ENCODE measurements at places on chromosomes 16 and 17. TPM values are rescaled to one million over a fixed set of nuclear protein-coding genes. Genes with fewer than 3 reads are reported as not detected.

Gene CDRT15L2
- total RNA-seq = not detected

Gene RAB37
- total RNA-seq = 0.11 TPM

Gene BCAR1
- total RNA-seq = 81.0 TPM

Gene ARL17B
- 7.4 TPM for total RNA-seq

GRCh38 chr17:10754861-10755591 lies 25.2 kb upstream of the TMEM220 start:
- no peak for DNase-seq

DNA sequence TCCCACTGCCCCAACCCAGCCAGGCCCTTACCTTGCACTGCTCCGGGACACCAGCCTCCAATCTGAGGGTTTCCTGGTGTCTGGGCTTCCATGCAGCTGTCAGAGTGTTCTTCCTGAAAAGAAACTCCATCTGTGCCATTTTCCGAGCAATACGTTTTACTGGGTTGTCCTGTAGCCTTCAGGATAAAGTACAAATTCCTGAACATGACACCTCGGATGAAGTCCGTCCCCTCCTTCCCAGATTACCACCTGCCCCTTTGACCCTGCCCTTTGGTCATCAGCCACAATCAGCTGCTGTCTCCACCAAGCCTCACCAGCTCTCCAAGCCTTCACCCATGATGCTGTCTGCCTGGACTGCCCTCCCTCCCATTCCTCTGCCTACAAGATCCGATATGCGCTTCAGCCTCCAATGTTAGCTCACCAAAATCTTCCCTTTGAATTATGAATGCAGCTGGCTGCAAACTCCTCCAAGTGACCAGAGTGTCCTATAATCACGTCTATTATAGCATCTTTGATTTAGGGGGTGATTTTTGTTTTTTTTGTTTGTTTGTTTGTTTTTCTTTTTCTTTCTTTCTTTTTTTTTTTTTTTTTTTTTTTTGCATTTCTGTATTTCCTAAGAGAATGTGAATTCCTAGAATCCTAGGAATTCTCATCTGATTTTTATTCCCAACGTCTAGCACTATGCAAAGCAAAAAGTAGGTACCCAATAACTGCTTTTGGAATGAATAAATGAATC lies 60.6 kb upstream of the KIFC3 start:
- no peak for DNase-seq

- DNase-seq = no peak
These were observed 8.2 kb downstream of the NMRAL1 start for GRCh38 chr16:4465977-4466779.

DNA sequence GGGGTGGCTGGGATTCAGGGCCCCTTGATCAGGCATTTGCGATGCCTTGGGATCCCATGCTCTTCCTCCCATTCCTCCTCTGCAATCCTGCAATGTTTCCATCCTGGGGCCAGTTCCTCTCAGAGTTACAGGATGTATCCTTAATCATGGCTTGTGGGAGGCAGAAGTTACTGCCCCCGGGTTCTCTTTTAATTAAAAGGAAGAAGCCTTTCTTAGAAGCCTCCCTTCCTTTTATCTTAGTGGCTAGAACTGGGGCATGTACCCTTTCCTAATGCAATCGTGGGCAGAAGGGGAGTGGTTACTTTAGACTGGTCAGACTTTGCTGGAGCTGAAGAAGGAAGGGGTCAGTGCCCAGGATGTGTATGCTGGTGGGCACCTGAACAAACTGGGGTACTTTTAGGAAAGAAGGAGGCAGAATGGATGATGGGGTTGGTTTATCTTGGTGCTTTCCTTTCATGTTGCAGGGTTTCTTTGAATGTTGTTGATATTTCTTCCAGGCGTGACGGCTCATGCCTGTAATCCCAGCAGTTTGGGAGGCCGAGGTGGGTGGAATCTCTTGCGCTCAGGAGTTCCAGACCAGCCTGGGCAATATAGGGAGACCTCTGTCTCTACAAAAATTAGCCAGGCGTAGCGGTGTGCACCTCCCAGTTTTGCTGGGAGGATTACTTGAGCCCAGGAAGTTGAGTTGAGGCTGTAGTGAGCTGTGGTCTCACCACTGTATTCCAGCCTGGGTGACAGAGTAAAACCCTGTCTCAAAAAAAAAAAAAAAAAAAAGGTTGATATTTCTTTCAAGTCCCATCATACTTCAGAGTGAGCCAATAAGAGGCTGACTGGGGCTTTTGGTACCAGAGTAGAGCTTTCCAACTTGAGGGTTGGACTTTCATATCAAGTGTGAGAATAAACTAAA lies 13.2 kb upstream of the SPN start:
- DNase-seq = no peak

GRCh38 chr17:82237083-82237745 lies 8.4 kb downstream of the SLC16A3 start:
- DNase-seq = no peak

DNA sequence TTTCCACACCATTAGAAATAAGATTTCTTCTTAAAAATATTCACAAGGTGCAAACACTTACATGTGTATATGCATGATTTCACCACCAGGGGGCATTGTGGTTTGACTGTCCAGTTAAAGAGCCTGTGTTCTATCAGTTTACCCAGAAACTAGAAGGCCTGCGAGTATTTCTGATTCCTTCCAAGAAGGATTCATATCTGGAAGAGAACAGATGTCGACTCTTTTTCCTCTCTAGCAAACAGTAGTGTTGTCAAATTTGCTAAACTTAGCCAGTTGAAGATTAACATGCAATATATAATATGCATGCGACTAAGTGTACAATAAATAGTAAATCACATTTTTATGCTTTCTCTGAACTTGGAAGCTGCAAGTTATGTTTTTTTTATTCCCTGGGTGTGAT lies 404.1 kb downstream of the WWOX start:
- no peak for DNase-seq

- no peak for DNase-seq
These were observed 16.5 kb downstream of the DBNDD1 start for GRCh38 chr16:90002759-90003158.

- no peak for DNase-seq
These were observed 20.9 kb downstream of the SPG7 start for GRCh38 chr16:89529097-89529496.

- no peak for DNase-seq
These were observed 85.2 kb upstream of the NKD1 start for GRCh38 chr16:50462793-50463507.

DNA sequence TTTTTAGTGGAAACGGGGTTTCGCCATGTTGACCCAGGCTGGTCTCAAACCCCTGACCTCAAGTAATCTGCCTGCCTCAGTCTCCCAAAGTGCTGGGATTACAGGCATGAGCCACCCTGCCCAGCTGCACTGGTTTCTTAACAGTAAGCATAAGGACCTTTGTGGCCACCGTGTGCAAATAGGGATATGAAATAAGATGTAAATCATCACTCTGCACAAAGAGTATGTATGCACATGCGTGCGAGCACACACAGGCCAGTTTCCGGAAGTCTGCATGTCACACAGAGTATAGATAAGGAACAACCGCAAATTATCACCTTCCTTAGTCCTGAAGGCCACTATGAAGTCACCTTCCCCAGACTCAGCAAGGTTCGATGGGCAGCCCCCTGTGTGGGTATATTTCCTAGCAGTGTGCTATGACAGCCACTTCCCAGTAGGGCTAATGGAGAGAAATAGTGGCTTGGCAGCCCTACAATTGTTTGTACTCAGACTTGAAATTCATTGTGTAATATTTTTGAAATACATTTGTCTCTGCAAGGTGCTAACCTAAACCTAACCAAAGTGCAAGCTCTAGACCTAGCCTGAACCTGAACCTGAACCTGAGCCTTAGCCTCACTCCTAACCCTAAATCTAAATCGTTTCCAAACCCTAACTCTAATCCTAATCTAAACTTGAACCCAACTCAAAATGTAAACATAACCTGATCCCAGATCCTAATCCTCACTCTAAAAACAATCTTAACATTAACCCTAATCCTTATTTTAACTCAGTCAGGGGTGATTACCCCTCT lies 48.4 kb upstream of the SKAP1 start:
- no peak for DNase-seq

DNA sequence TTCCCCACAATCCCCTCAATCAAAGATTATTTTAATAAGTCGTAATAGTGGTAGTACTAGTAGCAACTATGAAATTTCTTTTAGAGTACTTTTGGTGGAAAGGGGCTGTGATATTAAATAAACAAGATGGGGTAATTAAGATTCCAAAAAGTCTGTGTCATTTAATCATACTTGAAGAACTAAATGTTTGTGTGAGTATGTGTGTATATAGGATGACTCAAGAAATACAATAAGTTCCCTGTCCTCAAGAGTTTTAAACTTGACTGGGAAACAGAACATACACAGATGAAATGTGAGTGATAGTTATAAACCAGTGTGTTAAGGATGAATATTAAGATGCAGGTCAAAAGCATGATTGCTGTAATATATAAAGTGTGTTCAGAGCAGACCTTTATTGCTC lies 2.3 kb downstream of the ALDH3A2 start:
- DNase-seq = peak; percentile 36

- DNase-seq = peak; percentile 27
These were observed 954 bp downstream of the MYO1D start for GRCh38 chr17:32875923-32876416.

- no peak for DNase-seq
These were observed 24.0 kb downstream of the METRNL start for GRCh38 chr17:83103200-83103942.

DNA sequence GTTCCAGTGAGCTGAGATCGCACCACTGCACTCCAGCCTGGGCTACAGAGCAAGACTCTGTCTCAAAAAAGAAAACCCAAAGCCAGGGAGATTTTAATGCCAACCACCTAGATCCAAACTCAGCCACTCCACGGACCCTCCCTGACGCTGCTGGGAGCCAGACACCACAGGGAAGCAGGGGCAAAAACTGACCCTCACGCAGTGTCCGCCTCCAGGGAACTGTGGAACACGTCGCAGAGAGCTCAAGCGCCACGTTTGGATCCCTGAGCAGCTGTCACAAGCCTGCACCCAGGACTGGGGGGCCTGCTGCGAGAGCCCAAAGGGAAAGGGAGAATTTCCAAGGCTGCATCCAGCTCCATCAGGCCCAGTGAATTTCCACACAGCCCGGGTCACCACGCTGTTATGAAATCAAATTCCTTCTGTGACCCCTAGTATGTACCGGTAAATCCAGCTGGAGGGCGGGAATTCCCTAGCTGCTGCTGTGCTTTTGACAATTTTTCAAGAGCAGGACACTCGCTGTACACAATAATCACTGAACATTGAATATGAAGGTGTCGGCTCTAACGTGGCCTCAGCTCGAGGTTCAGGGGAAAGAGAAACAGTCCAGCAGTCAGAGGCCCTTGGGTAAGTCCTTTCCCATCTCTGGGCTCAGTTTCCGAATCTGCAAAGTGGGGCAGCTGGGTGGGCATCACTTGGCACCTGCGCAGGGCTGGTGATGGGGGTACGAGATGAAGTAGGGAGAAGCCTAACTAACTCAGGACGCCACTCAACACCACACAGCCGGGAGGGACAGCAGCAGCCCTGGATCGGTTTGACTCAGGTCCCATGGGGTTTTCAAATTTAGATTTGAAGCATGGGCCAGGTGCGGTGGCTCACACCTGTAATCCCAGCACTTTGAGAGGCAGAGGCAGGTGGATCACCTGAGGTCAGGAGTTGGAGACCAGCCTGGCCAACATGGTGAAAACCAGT lies 8.6 kb downstream of the CARHSP1 start:
- no peak for DNase-seq

- DNase-seq = peak; percentile 59
These were observed 28.5 kb downstream of the ARHGAP17 start for GRCh38 chr16:24986512-24987303.

DNA sequence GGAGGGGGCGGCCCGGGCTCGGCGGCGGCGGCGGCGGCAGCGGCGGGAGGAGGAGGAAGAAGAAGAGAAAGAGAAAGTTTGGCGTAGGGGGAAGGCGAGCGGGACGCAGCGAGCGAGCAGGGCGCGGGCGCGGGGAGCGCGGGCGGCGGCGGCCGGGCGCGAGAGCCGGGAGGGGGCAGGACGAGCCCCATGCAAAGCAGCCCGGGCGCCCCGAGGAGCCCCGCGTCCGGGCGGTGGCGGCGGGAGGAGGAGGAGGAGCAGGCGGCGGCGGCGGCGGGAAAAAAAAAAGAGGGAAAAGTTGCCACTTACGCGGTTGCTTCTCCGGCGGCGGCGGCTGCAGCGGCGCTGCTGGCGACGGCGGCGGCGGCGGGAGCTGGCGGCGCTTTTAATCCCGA lies 10.3 kb upstream of the ZFHX3 start:
- no peak for DNase-seq

DNA sequence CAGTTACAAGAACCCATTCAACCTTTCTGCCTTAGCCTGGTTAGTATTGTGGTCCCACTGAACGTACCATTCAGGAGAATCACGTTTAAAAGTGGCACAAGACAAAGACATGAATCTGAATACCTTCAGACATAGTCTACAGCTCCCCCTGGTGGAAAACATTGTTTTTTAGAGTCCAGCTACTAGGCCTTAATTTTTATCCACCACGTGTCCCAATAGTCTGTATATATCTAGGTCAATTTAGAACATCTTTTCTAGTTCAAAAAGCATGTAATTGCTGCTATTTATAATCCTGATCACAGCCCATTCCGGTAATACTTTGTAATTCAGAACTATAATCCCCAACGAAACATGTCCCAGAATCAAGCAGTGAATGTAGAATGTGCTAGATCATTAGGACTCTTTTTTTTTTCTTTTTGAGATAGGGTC lies 13.7 kb upstream of the GUCY2D start:
- DNase-seq = peak; percentile 76

DNA sequence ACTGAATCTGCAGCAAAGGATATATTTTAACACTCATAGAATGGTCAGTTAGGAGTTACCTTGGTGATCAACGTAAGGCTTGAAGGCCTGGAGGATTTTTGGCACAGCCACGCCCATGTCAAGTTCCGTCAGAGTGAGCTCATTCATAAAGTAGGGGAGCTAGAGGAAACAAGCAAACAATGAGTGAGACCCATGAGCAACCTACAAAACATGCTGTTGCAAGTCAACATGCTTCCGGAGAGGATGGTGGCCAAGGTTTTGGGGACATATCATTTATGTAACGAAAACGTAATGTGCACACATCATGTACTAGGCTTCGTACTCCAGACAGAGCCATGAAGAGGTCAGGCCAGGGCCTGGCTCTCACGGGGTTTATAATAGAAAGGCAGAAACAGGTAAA lies 41.1 kb upstream of the ERN1 start:
- no peak for DNase-seq

DNA sequence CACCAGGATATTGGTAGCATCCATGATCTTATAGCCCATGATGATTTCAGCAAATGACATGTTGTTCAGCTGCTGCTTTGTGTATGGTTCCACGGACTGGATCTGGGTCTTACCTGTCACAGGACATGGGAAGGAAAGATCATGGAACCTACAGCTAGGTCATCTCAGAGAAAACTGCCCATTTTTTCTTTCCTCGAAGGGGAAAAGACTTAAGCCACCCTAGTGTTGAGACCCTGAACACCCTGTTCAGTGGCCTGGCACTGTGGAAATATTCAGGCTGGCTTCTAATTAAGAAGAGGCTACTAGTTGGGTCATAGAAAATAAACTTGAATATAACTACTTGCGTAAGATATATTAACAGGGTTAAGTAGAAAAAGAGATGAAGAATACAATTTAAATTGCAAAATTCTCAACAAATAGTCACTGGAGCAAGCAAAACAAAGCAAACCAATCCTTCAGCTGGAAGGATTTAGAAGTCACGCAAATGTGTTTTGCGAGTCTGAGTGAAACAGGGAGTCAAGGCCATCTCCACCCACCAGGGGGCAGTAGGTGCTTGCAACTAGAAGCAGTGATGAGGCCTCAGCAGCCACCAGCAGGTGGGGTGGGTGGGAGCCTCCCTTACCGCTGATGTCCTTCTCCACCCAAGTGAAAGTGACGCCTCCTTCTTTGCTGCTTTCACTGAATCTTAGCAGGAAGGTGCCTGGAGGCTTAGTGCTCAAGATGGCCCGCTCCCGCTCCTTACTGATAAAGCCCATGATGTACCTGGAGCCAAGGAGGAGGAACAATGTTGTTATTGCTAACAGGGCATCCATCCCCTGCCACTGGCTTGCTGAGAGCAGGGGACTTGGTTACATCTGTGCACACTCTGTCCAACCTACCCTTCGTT lies 34.3 kb downstream of the STAT5A start:
- peak; percentile 87 for DNase-seq
